ENCODE measurements at places on chromosomes 2 and 18.

DNA sequence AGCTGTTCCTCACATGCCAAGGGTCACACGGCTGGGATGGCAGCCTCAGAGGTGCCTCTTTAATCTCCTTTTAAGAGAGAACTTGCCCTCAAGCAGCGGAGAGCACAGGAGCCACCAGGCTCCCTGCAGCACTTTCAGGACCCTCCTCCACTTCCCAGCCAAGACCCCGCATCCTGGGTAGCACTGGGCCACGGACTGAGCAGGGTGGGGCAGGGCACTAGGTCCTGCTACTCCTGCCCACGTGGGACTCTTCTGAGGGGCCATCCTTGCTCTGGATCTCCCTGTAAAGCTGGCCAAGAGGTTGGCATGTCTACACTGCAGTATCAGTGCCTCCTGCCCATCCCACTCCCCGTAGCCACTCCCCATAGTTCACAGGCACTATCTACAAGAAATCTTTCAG, 175.3 kb upstream of the GLI2 start:
- no peak for DNase-seq

GRCh38 chr2:236847023-236847422, 238.7 kb upstream of the COPS8 start:
- no peak for DNase-seq

DNA sequence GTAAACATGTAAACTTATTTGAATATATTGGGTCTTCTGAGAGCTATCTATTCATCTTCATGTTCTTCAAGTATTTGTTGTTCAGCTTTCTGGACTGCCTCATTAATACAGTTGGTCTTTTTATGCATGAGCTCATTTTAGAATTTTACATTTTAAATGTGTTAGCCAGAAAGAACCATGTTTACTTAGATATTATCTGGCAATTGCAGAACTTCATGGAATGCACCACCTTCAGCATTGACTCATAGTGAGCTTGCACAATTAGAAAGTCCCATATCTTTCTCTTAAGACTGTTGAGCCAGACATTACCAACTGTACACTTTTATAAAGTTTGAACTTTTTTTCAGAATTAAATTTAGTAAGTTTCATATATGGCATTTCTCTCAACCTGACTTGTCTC, 536.7 kb downstream of the RIT2 start:
- DNase-seq, result no peak

- no peak for DNase-seq
Observed at GRCh38 chr2:101149241-101150192, 1.7 kb downstream of the TBC1D8 start.

DNA sequence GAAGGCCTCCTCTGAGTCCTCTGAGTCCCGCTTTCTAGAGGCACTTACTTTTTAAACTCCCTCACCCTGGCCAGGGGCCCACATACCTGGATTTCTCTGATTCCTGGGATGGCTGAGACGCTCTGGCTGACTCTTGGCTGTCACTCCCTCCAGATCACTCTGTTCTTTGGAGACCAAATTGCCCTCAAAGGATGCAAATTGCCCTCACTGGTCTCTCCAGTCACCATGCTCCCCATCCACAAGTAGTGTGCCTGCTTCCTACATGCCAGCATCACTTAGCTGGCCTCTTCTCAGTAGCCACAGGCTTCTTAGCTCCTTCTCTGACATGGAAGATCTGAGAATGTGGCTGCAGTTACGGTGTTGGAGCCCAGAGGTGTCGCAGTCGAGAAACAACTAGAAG, 41.3 kb upstream of the CCDC68 start:
- DNase-seq, result no peak

DNA sequence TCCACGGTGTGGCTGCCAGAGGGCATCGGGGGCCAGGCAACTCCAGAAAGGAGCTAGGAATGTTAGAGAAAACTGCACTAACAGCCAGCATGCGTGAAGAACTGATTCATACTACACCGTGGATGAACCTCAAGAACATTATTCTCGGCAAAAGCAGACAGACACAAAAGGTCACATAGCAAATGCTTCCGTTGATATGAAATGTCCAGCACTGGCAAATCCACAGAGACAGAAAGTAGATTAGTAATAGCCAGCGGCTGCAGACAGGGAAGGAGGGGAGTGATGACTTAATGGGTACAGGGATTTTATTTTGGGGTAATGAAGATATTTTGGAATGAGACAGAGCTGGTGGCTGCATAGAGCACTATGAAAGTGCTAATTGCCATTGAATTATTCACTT, 37.4 kb downstream of the SCTR start:
- DNase-seq, result no peak

GRCh38 chr2:166335284-166335683, 40.5 kb downstream of the SCN9A start:
- no peak for DNase-seq

GRCh38 chr2:63981702-63982103, 37.5 kb downstream of the VPS54 start:
- DNase-seq, result no peak

DNA sequence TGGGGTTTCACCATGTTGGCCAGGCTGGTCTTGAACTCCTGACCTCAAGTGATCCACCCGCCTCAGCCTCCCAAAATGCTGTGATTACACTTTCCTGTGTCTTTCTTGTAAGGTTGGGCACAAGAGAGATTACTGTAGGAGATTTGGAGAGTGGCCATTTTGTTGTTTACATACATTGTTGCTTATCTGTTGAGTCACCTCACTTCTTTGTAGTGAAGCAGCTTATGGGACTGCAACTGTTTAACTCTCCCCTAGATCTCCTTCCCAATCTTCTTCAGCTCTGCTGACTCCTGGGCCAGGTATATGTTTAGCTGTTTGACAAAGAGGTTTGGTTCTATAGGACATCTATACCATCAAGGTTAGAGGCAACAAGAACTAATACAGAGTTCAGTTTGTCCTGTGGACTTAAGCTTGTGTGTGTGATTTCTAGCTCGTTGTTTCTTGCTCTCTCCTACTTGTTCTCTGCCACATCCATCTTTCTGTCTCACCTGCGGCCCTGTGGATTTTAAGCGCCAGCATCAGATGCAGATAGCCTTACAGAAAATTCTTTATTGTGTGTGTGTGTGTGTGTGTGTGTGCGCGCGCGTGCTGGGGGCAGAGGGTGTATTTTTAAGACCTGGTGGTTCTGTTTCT, 95.4 kb downstream of the HAUS1 start:
- no peak for DNase-seq

DNA sequence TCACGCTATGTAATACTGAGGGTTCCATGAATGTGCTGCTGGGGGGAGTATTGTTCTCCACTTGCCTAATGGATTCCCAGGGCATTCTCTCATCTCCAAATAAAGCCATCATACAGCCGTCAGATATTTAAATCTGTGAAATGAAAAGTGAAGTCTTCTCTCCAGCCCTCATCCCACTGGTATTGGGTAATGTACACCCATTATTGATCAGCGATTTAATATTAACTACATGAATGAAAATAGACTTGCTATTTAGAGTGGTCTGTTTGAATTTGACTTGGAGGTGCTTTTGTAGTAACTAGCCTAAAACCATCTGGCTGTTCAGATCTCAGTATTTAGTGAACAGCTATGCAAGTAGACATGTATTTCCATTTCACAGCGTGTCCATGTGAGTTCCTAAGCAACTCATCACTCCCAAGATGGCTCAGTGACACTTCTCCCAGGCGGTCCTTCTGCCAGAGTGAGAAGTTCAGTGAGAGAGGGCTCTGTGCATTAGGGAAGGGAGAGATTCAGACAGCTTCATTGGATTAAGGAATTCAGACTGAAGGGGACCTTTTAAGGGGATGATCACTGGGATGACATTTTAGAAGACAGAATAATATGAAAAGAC, 140.7 kb downstream of the WDSUB1 start:
- DNase-seq, result no peak

GRCh38 chr2:69067866-69068265, 54.9 kb downstream of the ANTXR1 start:
- DNase-seq, result no peak

DNA sequence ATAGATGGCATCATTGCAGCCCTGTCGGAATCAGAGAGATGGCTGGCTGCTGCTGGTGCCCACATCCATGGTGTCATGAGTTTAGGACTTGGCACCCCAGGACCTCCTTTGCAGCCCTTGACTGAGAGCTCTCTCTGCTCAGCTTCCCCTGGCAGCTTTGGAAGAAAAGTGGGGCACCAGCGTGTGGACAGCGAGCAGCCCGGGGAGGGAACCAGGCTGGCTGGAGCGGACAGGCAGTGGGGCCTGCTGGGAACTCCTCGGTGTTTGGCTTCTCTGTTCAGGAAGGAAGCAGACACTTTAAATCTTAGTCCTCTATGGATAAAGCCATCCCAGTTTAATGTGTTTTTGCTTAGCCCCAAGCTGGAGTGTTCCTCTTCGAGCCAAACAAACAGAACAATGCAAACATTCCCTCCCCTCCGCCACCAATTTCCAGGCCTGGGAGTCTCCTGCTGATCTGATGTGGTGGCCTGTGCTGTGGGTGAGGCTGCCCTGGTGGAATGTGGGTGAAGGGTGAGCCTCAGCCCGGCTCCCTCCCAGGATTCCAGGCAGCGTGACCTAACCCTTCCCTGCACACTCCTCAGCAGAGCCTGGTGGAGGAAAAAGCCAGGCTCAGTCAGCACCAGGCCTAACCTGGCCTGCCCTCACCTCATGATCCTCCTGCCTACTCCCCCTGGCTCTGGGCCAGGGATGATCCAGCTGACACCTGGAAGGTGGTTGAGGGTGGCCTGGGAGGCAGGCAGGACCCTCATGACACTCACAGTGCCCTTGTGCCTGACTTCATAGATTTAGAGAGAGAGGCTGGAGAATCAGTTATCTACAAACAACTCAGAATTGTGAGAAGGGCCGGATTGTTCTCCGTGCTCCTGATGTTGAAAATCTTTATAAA, 21.6 kb upstream of the ITGB6 start:
- DNase-seq, result no peak

DNA sequence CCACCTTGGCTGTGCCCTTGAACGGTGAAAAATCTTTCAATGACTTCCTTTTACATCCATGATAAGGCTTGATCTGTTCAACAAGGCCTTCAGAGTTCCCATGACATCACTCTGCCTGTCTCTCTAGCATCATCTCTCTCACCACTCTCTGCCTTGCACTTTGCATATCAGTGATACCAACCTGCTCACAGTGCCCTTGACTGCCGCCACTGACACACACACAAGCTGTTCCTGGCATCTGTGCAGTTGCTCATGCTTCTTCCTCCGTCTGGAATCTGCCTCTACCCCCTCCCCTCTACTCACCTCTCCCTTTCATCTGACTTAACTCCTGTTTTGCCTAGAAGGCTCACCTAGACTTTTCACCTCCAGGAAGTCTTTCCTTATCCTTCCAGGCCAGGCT, 79.1 kb upstream of the SEC11C start:
- no peak for DNase-seq

GRCh38 chr2:17892770-17893534, 14.5 kb downstream of the KCNS3 start:
- DNase-seq, result no peak

GRCh38 chr2:116098049-116098448, 1655.6 kb downstream of the DPP10 start:
- DNase-seq, result no peak

DNA sequence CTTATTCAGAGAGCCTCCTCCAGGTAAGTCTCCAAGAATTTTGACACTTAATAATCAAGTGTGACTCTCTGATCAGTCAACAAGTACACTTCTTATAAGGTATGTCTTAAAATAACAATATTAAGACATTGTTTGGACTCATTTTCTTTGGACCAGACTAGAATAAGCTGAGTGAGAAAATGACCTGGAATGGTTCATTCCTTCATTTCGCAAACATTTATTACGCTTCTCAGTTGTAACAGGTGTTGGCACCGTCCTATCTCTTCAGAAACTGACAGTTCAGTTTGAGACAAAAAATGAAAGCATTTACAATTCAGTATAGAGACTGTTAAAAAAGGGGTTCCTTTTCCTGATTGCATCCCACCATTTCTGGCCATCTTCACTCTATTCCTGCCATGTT, 46.6 kb downstream of the TSPYL6 start:
- DNase-seq, result no peak

- no peak for DNase-seq
Observed at GRCh38 chr18:45227001-45227742, 388.1 kb upstream of the SLC14A2 start.

DNA sequence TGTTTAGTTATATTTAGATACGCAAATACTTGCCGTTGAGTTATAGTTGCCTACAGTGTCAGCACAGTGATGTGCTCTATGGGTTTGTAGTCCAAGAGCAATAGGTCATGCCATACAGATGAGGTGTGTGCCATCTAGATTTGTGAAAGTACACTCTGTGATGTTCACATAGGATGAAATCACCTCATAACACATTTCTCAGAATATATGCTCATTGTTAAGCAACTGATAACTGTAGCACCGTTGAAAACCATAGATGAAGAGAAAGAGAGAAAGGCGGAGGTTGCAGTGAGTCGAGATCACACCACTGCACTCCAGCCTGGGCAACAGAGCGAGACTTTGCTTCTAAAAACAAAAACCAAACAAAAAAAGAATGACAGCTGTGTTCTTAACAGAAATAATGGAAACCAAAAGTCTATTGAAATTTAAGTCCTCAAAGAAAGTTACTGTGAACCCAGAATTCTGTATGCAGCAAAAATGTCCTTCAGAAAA, 9.5 kb downstream of the DGKD start:
- peak; percentile 64 for DNase-seq

GRCh38 chr18:77127769-77128671, 4.6 kb downstream of the MBP start:
- DNase-seq, result peak; percentile 55

DNA sequence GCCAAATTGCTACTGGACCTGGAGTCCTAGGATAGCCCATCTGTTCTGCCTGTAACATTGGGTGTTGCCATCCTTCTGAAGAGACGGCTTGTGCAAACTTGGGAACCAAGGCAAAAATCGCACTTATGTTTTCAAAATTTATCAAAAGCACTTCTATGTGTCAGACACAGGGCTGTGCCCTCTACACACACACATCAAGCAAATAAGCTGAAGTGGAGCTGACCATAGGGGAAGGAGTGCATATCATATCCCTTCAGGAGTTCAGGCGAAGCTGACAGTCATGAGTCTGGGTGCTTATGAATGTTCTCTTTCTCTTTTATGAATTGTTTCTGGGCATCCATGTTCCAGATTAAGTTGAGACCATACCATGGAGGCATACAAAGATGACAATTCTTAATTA, 247.9 kb downstream of the CYRIA start:
- DNase-seq, result no peak

DNA sequence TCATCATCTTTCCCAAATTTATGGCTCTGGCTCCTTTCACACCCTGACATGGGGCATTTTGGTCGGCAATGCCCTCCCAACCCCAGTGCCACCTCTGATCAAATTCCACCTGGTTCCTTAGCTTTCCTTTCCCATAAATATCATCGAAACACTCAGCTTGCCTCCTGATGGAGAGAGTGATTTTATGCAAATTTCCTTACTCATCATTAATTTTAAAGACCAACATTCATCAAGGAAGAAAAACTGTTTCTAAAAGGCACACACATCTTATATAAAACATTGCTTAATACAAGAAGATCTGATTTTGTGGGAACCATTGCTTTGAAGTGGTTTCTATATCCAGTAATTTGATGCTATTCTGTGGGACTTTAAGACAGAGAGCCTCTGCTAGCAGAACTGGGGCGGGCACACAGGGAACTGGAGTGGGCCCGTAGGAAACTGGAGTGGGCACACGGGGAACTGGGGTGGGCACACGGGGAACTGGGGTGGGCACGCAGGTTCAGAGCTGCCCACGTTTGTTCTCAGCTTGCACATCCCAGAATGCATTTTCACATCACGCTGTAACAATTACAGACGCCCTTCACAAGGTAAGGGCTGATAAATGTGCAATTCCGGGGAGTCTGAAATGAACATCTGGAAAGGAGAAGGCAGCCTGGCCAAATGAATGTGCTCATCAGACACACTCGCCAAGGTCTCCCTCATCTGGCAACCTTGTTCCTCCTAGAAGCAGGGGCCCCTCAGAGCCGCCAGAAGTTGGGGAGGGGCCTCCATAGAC, 174.2 kb downstream of the RTP5 start:
- no peak for DNase-seq
